ENCODE measurements at places on chromosomes 16 and 17.

DNA sequence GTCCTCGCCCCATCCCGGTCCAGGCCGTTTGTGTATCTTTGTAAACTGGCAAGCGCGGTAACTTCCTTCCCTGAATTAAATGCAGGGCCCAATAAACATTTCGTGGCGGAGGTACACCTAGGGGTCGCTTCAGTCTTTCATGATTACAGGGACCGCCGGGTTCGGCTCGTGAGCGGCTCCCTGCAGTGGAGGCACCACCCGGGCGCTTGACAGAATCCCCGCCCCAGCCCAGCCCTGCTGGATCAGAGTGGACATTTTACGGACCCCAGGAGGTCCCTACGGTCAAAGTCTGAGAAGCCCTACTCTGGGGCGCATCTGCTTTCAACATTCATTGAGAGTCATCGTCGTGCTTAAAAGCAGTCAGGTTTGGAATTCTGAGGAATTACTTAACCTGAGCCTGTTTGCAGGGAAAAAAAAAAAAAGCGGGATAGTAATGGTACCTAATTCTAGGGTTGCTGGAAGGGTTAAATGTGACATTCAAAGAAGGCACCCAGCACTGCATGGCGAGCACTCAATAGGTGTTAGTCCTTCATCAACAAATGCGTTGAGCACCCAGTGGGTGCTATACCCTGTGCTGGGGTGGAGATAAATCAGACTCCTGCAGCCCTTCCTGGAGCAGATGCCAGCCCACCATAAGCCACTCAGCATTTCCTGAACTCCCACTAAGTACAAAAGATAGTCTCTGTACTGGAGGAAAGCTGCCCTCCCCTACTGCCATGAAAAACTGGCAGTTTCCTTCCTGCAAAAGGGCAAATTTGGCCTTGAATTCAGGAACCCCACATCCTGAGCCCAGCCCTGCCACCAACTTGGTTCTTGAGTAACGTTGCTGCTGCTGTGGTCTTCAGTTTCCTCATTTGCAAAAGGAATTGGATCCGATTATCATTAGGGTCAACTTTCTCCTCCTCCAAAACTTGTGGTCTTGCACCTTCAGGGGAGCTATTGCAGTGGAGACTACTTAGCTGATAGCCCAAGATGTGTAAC, 658 bp upstream of the DUSP3 start:
- DNase-seq, result no peak

DNA sequence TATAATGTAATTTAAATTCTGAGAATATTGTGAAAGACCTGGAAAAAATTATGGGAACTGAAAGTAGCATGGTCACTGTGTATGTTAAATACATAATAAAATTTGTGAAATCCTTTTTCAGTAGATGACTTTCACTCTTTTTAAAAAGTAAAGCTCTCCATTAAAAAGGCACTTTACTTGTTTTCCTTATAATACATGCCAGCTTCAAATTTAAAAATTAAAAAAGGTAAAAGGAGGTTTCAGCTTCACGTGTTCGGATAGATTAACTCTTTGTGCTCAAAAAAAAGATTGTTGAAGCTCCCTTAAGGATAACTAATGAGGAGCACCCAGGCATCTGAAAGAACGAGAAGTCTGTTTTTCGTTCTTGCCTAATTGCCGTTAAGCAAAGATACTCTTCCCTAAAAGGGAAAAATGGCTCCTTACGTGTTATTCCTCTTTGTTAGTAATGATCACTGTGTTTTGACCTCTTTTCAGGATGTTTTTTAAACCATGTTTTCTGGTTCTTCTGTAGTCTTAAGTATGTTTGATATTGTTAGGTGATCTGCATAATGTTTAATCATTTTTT, 87.8 kb downstream of the TUBD1 start:
- no peak for DNase-seq

DNA sequence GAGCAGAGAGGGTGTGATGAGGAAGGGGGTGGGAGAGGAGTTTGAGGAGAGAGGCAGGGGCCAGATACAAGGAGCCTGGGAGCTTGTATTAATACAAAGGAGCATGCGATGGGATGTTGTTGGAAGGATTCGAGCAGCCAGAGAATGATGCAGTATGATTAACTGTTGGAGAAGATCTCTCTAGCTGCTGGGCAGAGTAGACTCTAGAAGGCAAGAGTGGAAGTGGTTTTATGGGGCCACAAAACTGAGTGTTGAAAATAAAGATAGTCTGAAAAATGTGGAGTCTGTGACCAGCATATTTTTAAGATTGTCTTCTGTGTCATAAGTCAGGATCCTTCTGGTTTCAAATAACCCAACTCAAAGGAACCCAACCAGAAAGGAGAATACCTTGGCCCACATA, 98.3 kb downstream of the MSI2 start:
- no peak for DNase-seq

- DNase-seq, result no peak
Observed at GRCh38 chr17:29069526-29070041, 26.6 kb downstream of the PIPOX start.

GRCh38 chr17:73325527-73325842, 13.7 kb upstream of the CDC42EP4 start:
- no peak for DNase-seq

DNA sequence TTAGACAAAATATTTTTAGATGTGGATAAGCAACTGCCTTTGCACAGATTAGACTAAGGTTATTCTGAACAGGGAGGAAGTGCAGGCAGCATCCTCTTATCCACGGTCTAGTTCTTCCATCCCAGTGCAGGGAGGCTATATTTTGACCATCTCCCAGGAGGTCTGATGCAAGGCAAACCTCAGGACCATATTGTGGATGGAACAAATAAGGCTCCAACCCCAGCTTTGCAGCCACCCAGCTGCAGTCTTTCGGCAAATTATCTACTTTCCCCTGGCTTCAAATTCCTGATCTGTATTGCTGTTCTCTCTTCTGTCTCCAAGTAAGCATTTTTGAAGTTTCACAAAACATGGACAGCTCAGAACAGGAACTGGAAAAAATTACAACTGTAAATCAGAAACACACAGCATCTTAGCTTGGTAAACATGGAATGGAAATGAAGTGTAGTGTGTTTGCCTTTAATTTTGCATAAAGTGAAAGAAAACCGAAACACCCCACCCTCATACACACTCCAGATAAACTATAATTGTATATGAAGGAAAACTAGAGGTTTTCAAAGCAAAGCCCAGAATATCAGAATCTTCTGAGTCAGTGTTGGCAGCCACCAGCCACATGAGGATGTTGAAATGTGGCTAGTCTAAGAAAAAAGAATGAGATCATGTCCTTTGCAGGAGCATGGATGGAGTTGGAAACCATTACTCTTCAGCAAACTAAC, 33.5 kb upstream of the MON1B start:
- no peak for DNase-seq

GRCh38 chr17:47649972-47650524, 329 bp downstream of the KPNB1 start:
- peak; percentile 50 for DNase-seq

DNA sequence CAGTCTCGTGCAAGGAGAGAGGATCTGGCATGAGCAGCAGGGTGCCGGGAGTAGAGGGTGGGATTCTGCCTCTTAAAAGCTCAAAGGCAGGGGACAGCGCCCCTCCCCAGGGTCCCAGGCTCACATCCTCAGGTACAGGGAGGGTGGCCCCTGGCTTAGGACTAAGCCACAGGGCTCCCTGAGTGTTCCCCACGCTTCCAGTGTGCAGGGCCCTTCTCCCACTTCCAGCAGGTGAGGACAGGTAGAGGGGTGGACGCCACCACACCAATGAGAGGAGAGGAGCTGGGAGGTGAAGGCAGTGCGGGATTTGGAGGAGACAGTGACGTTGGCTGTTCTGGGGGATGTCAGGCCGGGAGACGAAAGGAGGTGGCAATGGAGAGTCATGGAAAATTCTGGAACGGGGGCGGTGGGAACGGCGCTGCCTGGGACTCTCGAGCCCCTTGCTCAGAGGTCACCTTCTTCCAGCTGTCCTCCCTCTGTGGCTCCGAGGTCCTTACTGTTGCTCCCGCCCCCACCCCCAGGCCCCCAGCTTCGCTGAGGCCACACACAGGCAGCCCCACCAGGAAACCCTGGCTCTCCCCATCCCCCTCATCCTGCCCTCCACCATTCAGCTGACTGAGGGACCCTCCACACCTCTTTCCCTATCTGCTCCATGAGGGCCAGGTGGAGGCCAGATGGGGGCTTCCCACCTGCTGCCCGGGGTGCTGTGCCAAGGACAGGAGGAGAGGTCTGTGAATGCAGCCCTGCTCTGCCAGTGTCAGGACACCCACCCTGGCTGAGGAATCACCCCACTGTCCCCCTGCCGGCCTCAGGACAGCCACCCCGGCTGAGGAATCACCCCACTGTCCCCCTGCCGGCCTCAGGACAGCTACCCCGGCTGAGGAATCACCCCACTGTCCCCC, 57.7 kb upstream of the ACSF3 start:
- no peak for DNase-seq

DNA sequence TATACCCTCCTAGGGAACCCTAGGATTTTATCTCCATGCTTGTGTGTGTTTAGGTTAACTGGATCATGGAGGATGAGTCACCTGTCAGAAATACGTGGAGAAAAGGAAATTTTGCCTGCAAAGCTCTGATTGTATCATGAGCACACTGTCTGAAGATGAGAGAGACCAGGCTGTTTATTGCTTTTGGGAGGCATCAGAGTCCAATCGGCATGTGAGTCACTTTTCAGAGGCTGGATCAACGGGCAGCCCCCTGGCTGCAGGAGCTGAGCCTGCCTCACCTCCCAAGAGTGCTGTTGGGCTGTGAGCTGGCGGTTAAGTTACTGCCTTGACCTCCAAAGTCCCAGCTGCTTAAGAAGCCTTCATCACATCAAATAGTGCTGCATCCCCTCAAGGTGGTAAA, 41.5 kb upstream of the MED9 start:
- no peak for DNase-seq

DNA sequence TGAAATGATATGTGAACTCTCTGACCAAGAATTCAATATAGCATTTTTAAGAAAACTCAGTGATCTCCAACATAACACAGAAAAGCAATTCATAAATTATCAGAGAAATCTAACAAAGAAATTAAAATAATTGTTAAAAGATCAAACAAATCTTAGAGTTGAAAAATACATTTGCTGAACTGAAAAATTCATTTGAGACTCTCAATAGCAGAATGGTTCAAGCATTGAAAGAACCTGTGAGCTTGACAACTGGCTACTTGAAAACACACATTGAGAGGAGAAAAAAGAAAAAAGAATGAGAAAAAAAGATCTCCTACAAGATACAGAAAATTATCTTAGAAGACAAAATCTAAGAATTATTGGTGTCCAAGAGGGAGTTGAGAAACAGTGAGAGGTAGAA, 203.5 kb downstream of the CEP112 start:
- no peak for DNase-seq

DNA sequence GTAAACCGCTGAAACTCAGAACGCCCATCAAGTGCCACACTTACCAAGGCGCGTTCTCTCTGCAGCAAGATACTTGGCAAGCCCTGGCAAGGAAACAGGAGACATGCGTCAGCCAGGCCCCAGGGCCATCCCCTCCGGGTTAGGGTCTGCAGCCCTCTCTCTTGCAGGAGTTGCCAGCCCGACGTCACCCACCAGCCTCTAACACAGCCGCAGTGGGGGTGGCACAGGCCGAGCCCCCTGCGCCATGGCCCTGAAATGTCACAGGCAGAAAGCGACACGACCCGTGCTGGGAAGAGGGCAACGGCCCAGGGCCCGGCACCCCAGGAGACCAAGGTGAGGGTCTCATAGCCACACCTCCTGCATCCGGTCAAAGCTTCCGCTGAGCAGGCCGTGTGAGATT, 21.9 kb downstream of the ELAC2 start:
- DNase-seq, result no peak

- no peak for DNase-seq
Observed at GRCh38 chr16:73204359-73205152, 156.6 kb upstream of the ZFHX3 start.

GRCh38 chr16:495127-495748, 32.3 kb upstream of the CAPN15 start:
- no peak for DNase-seq

DNA sequence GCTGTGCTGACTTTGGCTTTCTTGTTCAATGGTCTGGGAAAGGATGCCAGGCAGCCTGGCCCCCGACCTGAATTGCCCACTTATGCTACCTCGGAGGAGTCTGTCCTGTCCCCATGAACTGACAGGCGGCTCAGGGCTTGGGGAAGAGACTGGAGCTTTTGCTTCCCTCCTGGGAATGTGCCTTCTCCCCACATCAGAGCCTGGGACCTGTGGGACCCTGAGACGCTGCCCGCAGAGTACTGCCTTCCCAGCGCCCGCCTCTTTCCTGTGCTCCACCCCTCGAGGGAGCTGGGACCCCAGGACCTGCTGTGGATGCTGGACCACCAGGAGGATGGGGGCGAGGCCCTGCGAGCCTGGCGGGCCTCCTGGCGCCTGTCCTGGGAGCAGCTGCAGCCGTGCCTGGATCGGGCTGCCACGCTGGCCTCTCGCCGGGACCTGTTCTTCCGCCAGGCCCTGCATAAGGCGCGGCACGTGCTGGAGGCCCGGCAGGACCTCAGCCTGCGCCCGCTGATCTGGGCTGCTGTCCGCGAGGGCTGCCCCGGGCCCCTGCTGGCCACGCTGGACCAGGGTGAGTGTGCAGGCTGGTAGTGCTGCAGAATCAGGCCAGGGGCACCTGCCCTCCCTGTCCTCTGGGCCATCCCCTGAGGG, 18.5 kb downstream of the FCSK start:
- DNase-seq, result no peak

DNA sequence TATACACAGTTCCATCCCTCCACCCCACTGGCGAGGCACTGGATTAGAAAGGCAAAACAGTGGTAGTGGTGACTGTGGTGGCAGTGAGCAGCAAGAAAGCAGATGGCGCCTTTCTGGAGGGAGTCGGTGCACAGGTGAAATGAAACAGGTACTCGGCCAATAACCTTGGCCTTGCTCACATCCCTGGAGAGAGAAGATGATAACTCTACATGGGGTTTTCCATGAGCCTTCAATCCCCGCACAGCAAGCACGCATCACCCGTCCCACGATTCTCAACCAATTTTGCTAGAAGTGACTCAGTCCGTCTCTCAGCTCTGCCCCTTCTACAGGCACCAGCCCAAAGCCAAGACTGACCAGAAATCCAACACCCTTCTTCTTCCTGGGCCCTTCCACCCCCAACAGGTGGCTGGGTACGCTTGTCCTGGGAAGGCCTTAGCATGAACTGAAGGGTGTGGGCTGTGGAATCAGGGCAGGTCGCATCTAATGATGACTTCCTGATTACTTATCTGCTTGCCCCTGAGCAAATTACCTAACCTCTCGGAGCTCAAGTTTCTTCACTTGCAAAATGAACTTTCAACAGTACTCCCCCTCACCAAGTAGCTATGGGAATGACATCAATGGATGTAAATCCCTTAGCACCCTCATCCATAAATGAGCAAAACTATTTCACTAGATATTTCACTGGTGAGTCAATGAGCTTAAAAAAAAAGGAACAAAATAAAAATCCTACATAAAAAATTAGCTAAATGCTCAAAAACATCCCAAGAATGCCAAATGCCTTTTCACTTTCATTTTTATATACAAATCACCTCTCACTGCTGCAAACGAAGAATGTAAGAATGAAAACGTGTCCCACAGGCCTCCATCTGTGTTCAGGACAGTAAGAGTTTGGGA, 18.0 kb downstream of the XPO6 start:
- no peak for DNase-seq

GRCh38 chr16:591892-592517, 2.1 kb downstream of the RAB40C start:
- no peak for DNase-seq

GRCh38 chr16:57639172-57639887, 10.9 kb downstream of the ADGRG1 start:
- DNase-seq, result peak; percentile 26

Measured in CD4-positive, alpha-beta T cell treated with Interleukin-4 for 1 hour (primary cell).